NCI-H524 (cell line): ENCODE measurements at places on chromosomes 1 and 21.
A peak's percentile ranks its signal among the peaks of the same experiment; 100 is the strongest.

DNA sequence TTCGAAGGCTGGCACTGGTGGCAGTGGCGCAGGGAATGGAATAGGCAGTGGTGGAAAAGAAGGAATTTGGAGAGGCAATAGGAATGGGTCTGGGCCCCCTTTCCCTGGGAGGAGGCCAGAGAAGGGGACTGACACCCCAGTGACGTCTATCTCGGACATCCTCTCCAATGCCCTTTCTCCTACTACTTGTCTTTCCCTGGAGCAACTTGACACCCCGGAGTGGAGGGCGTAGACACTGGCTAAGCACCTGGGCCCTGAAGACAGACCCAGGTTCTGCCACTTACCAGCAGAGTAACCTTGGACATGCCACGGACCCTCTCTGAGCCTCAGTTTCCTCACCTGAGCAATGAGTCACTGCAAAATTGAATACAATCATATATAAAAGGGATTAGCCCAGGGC lies 86.8 kb downstream of the CAMK2N1 start:
- no peak for DNase-seq

DNA sequence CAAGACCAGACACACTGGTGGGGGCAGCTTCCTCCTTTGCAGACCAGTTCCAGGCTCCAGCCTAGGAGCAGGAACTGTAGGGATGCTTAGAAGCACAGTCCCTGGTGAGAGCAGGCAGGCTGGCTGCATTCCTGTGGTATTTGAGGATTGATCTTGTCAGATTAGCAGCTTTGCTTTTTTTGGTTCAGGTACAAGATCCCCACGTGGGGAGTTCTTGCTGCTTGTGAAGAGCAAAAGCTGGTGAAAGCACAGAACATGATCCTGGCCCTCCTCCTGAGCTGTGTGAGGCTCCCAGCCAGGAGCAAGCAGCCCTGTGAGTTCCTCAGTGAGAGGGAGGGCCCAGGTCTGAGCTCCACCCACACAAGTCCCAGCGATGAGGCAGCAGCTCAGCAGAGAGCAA lies 75.3 kb upstream of the ARTN start:
- DNase-seq, result no peak

DNA sequence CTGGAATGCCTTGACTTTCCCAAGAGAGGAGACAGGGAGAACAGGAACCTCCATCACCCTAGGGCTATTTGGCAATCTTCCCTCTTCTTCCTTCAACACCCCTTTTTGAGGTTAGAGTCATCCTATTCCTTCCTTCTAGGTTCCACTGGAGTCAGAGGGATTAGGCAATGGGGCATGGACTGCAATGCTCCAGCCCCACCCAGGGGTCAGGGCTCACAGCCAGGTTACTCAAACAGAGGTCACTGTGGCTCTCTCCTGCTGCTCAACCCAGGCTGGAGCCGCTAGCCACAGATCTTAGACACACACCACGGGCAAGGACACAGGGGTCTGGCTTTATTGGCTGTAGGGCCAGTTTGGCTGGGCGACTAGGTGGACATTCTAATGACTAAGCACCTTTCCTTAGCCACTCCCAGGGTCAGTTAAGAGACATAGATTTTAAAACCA lies 145.5 kb upstream of the NRIP1 start:
- no peak for DNase-seq

DNA sequence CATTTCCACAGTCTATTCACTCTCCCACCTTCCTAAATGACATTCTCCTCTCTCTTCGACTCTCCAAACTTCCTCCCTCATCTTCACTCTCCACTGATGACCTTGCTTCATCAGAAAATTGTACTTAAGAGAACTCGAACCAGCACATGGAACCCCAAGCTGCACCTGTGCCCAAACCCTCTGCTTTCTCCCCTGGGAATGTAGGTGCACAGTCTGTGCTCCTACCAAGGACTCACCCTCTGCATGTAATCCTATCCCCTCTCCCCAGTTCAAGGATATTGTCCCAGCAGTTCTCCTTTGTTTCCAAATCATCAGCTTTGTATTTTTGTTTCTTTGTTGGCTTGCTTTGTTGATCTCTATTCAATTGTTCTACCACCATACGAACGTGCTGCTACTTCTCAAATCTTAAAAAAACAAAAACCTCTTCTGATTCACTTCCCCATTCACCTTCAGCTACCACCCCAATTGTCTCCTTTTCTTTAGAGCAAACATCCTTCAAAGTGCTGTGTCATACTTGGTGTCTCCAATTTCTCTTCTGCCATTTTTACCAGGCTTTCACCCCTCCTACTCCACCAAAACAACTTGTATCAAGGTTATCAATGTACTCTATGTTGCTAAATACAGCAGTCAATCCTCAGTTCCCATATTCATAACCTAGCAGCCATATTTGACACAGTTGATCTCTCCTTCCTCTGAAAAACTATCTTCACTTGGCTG lies 26.8 kb downstream of the RAB3B start:
- DNase-seq, result no peak

- no peak for DNase-seq
These were observed 42.0 kb upstream of the PADI1 start for GRCh38 chr1:17162941-17163340.

- no peak for DNase-seq
These were observed 91.5 kb upstream of the IPO9 start for GRCh38 chr1:201737352-201738060.

DNA sequence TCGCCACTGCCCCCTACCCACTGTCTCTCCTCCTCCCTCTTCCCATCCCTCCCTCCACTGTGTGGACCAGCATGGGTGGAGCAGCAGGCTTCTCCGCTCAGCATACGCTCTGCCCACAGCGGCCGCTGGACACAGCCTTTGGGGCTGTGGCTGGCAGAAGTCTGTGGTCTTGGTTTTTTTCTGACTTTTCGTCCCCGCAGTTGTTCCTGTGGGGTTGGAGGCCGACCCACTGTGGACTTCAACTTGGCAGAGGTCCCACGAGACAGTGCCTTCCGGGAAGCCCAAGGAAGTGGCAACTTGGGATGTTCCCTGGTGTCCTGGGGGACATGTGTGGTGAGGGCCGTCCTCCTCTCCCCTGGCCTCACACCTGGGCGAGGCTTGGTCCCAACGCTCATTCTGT lies 162.5 kb upstream of the C1orf174 start:
- no peak for DNase-seq

DNA sequence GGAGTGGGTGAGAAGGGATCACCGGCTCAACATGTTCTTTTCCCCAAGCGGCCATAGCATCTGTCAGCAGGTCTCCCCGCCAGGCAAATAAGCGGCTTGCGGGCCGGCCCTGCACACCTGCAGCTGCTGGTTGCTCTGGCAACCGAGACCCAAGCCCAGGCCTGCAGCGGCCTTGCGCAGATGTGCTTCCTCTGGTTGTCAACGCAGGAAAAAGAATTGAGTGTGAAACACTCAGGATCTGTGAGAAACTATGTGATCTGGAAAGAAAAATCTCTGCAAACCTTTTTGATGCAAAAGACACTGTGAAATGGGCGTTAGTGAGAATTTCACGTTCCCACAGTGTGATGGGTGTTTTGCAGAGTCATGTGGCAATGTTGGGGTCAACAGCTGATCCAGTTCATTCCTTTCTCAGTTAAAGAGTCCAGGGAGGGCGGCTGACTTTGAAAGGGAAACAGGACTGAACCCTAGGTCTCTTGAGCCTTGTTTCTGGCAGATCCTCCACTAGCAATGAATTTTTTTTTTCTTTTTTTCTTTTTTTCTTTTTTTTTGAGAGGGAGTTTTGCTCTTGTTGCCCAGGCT lies 28.4 kb downstream of the TOMM20 start:
- DNase-seq, result no peak

- DNase-seq, result no peak
These were observed 183.6 kb downstream of the GIPC2 start for GRCh38 chr1:78229344-78229743.

- DNase-seq, result peak; percentile 41
These were observed 1.2 kb downstream of the EFNA1 start for GRCh38 chr1:155128755-155129473.

DNA sequence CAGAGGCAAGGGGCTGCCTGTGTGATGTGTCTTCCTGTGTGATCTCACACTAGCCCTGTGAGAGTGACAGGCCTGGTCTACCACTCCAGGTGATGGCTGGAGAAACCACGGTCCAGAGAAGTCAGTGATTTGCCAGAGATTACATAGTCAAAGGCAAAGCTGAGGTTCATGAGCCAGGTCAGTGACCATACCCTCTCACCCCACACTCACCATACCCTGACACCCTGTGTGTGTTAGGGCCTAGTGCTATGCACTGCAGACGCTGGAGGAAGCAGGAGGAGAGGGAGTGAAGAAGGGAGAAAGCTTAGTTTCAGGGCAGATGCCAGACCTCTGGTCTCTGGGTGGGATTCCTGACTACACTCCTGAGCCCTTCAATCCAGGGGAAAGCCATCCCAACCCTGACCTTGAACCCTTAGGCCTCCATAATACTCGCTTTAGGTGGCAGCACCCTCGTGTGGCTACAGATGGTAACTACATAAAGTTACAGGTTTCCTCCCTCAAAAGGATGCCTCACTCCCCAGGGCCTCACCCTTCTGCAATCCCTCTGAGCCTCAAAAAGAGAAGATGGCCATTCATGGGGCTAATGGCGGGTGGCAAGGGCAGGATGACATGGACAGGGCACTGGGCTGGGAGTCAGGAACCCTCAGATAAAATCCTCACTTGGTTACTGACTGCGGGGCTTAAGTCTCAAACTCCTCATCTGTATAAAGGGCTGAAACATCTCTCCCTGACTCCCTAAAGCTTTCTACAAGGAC lies 20.8 kb upstream of the SDC3 start:
- peak; percentile 20 for DNase-seq

DNA sequence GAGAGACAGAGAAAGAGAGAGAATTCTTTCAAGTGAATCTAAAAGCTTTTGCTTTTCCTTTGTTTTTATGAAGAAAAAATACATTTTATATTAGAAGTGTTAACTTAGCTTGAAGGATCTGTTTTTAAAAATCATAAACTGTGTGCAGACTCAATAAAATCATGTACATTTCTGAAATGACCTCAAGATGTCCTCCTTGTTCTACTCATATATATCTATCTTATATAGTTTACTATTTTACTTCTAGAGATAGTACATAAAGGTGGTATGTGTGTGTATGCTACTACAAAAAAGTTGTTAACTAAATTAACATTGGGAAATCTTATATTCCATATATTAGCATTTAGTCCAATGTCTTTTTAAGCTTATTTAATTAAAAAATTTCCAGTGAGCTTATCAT lies 117.6 kb downstream of the PTPRC start:
- DNase-seq, result no peak

DNA sequence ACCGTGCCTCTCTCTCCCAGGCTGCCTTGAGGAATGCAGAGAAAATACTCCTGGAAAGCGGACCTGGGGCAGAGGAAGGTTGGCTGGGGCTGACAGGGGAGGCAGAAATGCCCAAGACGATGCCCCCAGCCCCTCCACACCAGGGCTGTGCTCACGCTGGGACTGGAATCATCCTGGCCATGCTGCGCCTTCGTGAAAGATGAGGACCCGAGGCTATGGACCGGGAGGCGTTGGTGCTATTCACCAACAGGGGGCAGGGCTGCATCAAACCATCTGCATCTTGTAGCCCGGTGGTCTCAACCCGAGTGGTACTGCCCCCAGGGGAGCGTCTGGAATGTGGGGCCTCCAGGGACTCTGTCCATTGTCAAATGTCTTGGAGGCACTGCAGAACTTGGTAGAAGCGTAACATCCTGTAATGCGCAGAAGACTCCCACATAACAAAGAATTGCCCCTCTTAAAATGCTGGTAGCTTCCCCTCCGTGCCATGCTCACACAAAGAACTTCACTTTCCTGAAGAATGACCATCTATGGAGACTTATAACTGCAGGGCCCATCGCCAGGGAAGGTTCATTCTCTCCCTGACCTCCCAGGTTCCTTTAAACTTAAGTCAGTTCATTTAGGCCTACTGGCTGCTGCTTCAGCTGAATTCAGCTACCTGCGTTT lies 251.2 kb downstream of the RRAGC start:
- peak; percentile 59 for DNase-seq

DNA sequence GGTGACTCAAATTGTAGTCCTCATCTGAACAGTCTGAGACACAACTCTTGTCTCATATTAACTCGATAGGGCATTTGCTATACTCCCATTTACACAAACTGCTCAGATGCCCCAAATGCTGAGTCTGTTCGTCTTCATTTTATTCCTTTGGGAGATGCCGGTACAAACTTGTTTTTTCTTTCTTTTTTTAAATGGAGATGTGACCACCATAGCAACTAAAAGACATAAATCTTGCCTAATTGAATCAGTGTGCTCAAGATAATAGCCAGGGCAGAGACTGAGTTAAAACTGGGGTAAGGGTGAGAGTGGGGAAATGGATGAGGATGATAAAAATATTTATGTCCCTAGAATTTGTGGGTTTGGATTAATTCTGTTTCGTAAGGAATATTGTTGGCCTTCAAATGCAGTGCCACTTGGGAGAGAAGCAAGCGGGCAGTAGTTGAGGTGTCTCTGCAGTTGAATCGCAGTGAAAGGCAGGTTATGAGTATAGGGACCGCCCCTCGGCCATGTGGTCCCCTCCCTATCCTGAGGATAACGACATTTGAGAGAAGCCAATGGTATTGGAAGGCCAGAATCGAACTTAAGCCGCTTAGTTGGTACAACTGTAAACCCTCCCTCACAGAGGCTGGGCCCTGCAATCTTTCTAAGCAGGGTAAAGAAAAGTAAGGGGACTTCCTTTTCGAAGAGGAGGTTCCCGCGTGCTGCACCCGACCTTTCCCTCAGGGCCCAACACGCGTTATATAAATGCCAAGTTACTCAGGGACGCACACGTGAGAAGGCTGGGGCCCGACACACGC lies 859 bp upstream of the LRRC8B start:
- peak; percentile 82 for DNase-seq

DNA sequence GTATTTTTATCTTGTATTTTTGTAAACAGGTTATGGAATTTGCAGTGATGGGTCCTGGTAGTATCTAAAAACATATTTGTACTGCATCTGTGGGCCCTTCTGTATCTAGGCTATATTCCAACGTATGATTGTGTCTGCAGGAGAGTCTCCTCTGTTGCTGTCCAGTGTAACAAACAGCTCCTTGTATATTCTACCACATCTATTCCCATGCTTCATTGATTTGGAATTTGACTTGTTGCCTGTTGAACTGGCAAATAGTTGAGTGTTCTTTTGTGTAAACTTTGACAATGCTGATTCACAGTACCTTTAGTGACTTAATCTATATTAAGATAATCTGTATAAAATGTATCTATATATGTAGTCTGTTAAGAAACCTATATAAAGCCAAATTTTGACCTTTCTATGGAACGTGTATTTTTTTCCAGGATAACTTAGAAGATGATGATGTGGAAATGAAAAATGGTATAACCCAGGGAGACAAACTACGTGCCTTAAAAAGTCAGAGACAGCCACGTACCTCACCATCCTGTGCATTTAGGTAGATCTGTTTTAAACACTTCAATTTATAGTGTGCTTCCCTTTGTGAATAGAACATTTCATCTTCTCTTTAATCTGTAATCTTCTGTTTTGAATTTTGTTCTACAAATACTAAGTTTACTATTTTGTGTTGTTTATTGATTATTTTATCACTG lies 43.4 kb upstream of the GPR88 start:
- no peak for DNase-seq

GRCh38 chr1:174788981-174789380 lies 210.8 kb upstream of the CACYBP start:
- DNase-seq, result no peak

GRCh38 chr1:26994020-26994786 lies 711 bp downstream of the TRNP1 start:
- DNase-seq, result peak; percentile 22
